ENCODE measurements at places on chromosomes 6 and 20.
A peak's percentile ranks its signal among the peaks of the same experiment; 100 is the strongest.

- DNase-seq: no peak
These were observed 194.7 kb upstream of the PMEPA1 start for GRCh38 chr20:57904314-57905105.

- DNase-seq: no peak
These were observed 34.6 kb downstream of the PPARD start for GRCh38 chr6:35377002-35377401.

DNA sequence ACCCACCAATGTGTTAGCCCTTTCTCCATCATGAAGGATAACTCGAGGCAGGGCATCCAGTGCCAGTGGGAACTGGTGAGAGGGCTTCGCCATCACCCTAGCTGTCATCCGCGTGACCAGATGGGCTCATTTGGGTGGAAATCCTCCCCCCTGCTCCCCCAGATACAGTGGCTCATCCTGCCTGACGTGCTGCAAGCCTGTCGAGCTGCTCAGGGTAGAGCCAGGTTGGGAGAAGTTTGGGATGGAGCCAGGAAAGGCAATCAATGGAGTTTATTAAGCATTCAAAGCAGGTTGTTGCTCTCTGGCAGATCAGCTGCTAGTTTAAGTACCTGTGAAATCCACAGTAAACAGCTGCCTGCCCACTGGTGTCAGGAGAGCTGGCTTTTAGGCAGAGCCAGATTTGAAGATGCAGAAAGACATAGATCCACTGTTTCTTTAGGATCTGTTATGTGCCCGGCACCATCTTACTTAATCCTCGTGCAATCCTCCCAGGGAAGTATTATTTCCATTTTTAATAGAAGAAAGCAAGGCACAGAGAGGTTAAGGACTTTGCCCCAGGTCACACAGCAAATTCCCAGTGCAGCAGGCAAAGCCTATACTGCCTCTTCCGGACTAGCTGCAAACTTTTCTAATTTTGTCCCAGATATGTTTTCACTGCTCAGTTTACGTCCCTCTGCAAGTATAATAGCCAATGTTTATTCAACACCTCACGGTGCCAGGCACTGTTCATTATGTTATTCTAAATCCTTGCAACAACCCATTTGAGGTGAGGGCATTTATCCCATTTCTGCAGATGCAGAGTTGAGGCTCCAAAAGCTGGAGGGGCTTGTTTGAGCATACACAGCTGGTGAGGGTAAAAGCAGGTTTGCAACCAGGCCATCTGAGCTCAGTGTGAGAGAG, 54.1 kb upstream of the KCNG1 start:
- DNase-seq: no peak

DNA sequence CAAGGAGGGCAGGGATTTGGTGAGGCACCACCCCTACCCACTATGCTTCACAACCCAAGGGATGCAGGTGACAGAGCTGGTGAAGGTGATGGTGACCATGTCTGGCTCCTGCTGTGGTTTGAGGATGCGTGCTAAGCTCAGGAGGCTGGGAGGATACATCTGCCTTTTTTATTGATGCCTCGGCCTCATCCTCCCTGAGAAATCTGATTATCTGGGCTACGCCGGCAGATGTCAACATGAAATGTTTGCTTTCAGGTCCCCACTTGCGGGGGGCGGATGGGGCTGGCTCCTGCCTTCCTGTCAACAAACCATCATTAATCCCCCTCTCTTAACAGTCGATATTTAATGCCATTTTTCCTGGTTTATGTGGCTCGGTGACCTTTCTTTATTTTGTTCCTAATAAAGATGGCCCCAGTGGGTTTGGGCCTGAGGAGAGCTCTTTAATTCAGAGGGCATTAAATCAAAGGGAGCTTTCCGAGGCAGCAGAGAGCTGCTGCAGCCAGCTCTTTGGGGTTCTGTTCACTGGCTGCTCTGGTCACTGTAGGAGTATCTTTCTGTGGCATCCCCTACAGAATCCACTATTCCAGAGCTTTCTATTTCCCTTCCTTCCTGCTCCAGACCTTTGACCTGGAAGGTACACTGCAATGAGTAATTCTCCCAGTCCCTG, 33.5 kb upstream of the LRFN2 start:
- DNase-seq: no peak

- no peak for DNase-seq
These were observed 268.5 kb upstream of the EXOC2 start for GRCh38 chr6:961407-961960.

GRCh38 chr6:95469511-95469910, 107.8 kb upstream of the MANEA start:
- no peak for DNase-seq

GRCh38 chr20:47379433-47380150, 23.1 kb upstream of the ZMYND8 start:
- DNase-seq: peak; percentile 73

- no peak for DNase-seq
These were observed 104.6 kb upstream of the CDYL start for GRCh38 chr6:4671587-4672115.

Data from H54 (cell line).